A549 treated with Hydrocortisone at 1 μM for 4 hours (cell line): ENCODE measurements at places on chromosomes 16 and 17. TPM values are rescaled to one million over a fixed set of nuclear protein-coding genes. Genes with fewer than 3 reads are reported as not detected.

The AIPL1 gene
- total RNA-seq = not detected in 5 replicates

The KRTAP2-3 gene
- 0.20 to 0.22 TPM in 2 of 5 replicates, not detected in the others for total RNA-seq

The TEX14 gene
- total RNA-seq = 0.16 to 0.50 TPM (median 0.16 TPM) in 5 replicates

The RUNDC3A gene
- total RNA-seq = 0.48 to 1.2 TPM (median 0.81 TPM) in 5 replicates

The KCNJ2 gene
- 0.05 to 0.09 TPM (median 0.06 TPM) in 5 replicates for total RNA-seq

The HOXB7 gene
- total RNA-seq = 28.6 to 32.1 TPM (median 31.4 TPM) in 5 replicates

The APOH gene
- total RNA-seq = 4.3 to 6.0 TPM (median 5.0 TPM) in 5 replicates

The EPOP gene
- 10.9 to 12.9 TPM (median 12.0 TPM) in 5 replicates for total RNA-seq

The CDH5 gene
- total RNA-seq = 0.10 to 0.31 TPM (median 0.12 TPM) in 5 replicates

The KRTAP17-1 gene
- total RNA-seq = not detected in 5 replicates

The ROGDI gene
- 11.2 to 14.4 TPM (median 13.6 TPM) in 5 replicates for total RNA-seq

The FOXJ1 gene
- total RNA-seq = 0.76 to 1.0 TPM (median 0.84 TPM) in 5 replicates

The TK1 gene
- 228 to 274 TPM (median 238 TPM) in 5 replicates for total RNA-seq

The PHOSPHO1 gene
- 0.33 to 1.0 TPM (median 0.98 TPM) in 5 replicates for total RNA-seq

The CCL13 gene
- total RNA-seq = not detected in 5 replicates
